ENCODE measurements at places on chromosomes 4 and X. TPM values are rescaled to one million over a fixed set of nuclear protein-coding genes. Genes with fewer than 3 reads are reported as not detected.

The PAGE2B gene
- not detected for total RNA-seq

The CLCN5 gene
- total RNA-seq: 6.3 TPM

The FREM3 gene
- not detected for total RNA-seq

The GAB3 gene
- total RNA-seq: 0.87 TPM

The NAP1L2 gene
- 2.1 TPM for total RNA-seq

The CXCL11 gene
- total RNA-seq: 1.2 TPM

The MAGIX gene
- 8.5 TPM for total RNA-seq

The GAGE12H gene
- total RNA-seq: not detected

The GALNTL6 gene
- total RNA-seq: not detected

The AVPR2 gene
- 1.0 TPM for total RNA-seq

DNA sequence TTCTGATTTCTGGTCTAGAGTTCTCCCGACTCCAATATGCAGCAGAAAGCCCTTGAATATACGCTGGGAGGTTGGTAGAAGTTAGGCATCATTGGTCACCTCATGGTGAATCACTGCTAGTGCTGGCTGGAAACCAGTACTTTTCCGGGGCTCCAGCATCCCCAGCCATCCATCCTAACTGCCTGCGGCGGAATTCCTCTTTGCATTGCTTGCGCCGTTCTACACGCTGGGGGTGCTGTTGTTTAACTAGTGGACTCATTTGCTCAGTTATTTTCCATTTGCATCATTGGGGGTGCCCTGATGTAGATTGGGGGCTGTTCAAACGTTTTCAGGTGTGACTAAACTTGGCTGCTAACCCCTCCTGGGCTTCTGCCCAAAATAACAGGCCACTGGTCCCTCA is 23.3 kb upstream of the GPR50 start:
- peak; percentile 34 for DNase-seq

DNA sequence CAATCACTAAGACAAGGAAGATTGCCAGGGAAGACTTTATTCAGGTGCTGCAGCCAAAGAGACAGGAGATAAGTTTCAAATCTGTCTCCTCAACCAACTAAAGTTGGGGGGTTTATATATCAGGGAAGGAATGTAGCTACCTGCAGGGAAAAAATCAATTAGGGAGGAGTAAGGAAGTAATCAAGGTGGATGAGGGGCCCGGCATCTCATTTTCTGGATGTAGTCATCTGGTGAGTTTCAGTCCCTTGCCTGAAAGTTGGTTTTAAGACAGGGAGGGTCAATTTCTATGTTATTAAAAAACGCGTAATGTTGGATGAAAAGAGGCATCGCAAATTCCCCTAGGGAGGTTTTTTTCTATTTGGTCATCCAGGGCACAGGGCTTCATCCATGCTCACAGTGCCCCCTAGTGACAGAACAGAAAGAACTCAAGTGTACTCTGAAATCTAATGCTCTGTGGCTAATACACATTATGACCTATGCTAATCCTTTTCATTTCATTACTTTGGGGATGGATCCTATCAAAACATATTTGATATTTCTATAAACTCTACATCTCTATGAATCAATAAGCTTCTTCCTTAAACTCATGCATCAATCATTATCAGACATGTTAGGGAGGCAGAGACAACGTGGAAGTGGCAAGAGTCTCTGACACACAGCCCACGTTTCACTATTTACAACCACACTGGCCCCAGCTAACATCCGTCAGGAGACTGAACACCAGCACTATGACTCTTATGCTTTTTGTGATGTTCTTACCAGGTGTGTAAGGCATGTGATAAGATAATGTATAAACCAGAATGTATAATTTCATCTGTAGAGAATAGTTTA is 1577.0 kb upstream of the TENM3 start:
- DNase-seq: peak; percentile 47

DNA sequence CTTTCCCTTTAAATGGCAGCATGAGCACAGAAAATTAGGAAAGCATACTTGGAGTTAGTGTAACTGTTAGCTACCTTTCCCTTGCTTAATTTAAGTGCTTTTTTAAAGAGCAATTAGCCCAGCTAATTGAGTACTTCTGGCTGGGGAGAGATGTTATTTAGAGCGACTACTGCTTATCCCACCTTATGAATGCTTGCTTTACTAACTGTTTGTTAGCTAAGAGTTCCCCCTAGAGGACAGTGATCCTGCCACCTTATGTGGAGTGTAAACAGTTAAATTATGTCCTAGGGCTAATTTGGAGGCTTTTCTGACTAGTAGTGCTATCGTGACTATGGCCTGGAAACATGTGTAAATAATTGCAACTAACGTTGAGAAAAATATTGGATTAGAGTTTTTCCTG is 909.4 kb downstream of the FSTL5 start:
- DNase-seq: no peak

- peak; percentile 74 for DNase-seq
Measured at GRCh38 chr4:147741190-147741788, 9.4 kb downstream of the ARHGAP10 start.

DNA sequence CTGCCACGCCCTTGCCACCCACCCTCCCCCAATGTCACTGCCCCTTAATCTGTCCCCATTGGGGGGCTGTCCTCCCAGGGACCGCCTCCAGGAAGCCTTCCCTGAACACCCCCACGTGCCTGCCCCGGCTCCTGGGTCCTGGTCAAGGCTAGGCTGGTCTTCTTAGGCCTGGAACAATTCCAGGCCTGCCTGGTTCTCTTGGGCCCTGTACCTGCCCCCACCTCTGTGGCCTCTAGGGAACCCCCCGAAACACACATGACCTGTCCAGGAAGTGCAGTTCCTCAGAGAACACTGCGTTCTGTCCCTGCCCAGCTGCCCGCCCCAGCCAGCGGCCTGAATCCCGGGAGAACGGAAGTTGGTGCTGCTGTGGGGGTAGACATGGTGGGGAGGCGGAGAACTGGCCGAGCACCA is 5.1 kb downstream of the MXD4 start:
- no peak for DNase-seq

GRCh38 chrX:152937236-152937635 is 39.4 kb downstream of the ZNF185 start:
- DNase-seq: no peak

DNA sequence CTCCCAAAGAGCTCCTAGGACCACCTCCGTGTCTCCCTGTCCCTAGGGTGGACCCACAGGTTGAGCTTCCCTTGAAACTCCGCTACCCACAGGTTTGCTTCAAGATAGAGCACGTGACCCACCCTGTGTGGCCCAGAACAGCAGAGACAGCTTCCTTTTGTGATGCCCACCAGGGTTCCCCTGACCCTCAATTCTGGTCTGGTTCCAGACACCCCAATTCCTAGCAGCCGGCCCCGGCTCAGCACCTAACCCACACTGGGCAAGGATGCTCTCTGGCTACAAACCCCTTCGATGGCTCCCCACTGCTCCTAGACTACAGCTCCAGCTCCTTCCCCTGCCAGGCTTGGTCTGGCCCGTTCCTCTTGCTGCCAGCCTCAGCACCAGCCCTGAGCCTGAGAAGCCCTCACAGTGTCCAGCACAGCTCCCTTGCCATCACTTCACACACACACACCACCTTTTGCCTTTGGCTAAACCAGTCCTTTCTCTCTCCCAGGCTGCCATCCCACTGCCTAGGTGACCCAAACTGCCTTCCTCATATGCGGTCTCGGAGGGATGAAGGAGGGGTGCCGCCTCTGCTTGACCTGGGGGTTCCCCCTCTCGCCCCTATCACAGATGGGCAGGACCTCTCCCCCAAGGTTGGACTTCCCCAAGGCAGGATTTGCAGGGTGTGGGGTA is 6.2 kb downstream of the PNCK start:
- DNase-seq: no peak

DNA sequence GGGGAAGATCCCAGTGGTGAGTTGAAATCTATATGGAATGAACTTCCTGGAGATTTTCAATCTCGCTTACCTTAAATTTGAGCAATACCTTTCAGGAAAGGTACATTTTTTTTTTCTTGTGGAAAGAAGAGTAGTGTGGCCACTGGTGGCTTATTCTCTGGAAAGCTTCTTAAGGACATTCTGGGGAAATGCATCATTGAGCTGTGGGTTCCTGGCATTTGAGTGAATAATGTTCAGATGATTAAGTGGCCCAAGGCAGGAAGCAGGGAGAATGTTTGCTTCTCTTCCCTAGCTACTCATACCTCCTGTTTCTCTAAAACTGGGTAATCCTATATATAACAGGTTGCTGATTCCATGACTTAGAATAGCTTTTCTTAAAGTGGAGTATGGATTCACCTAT is 31.8 kb downstream of the STAG2 start:
- peak; percentile 87 for DNase-seq

DNA sequence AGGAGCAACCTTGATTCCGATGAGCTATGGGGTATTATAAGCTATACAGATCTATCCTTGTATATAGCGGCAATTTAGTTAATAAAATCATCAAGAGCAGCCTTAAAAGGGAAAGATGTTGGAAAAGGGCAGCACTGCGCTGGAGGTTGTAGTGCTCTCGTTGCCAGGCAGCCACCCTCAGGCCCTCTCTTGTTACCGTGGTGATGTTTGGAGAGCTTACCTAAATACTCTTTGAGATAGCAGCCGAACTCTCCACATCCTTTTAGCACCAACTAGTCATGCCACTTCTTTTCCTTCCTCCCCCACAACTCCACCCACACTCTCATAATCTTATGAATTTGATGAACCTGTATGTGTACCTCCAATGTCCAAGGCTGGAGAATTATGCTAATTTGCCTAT is 3.8 kb upstream of the RADX start:
- DNase-seq: no peak

DNA sequence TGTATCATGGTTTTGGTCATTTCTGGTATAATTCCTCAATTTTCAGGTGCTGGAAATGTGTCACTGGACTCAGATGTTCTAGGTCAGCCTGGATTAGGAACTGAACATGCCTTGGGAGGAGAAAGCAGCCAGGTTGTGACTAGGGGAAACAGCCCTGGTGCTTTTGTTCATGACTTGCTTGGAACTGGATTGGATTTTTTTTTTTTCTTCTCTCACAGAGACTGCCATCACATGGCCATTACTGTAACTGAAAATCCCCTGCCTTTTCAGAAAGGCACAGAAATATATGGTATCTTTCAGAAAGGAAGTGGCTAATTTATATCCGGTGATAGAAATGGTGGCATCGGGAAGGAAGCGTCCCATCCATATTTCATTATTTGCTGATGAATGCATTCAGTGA is 34.6 kb downstream of the SEPTIN11 start:
- peak; percentile 65 for DNase-seq

- DNase-seq: no peak
Measured at GRCh38 chr4:91989914-91990313, 313.9 kb upstream of the GRID2 start.

- DNase-seq: peak; percentile 36
Measured at GRCh38 chrX:19682712-19683331, 167.5 kb upstream of the MAP3K15 start.

DNA sequence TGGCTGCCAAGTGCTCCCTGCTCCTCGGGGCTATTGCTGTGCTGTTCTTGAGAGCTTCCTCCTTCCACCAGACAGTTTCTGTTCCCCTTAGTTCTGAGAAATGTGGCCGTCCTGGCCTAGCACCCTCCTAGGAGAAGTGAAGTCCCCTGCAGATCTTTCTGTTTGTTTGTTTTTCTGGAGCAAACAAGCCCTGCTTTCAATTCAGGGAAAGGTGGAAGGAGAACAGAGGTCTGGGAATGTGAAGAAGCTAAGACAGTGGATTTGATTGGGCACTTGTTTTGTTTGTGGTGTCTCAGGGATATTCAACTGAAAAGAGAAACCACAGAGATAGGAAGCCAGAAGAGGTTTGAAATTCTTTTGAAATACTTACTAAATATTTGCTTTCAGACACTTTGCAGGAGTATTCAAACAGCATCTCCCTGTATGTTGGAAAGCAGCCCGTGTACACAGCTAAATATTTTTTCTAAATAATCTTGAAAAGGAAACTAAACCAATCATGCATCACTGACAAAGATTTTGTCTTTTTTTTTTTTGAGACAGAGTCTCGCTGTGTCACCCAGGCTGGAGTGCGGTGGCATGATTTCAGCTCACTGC is 36.5 kb upstream of the PPM1K start:
- DNase-seq: peak; percentile 78

- DNase-seq: no peak
Measured at GRCh38 chr4:143359644-143360193, 23.0 kb downstream of the GAB1 start.

DNA sequence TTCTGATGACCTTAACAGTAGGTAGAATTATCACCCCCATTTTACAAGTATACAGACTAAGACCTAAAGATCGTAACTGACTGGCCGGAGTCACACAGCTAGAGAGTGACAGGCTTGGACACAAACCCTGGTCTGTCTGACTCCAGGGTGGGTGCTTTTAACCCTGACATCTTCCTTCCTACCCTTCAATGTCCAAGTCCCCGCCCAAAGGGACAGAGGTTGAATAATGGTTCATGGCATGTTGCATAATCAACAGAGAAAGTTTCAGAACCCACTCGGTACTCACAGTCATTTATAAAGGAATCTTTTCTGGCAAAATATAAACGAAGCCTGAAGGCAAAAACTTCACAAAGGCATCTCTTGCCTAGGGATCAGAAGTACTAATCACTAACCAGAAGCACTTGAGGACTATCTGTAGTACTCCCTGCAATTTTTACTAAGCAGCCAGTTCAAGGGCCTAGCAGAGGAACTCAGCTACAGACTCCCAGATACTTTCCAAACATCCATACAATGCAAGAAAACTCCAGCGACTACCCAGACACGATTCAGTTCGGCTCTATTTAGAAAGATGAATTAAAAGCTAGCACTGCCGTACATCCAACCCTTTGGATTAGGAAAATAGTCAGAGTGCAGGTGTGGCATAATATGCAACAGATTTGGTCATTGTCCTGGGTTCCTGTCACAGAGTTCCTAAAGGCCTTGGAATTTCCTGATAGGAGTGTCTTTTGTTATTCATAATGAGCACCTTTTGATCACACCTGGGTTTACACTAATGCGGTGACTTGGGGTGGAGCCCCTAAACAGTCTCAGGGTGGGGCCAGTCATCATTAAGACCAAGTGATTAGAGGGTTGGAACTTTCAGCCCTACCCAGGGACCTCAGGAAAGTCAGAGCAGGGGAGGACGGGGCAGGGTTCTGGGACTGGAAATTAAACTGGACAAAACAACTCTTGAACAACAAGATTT is 44.0 kb downstream of the RELL1 start:
- peak; percentile 45 for DNase-seq

- no peak for DNase-seq
Measured at GRCh38 chrX:13755254-13755653, 20.7 kb downstream of the OFD1 start.

DNA sequence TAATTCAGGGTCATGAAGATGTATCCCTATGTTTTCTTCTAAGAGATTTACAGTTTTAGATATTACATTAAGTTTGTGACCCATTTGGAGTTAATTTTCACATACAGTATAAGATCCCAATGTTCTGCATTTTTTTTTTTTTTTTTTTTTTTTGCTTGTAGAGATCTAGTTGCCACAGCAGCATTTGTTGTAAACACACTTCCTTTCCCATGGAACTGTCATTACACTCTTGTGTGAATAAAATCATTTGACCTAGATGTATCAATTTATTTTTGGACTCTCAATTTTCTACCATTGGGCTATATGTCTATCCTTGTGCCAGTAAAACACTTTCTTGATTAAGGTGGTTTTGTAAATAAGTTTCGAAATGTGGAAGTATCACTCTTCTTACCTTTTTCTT is 1107.2 kb downstream of the TECRL start:
- DNase-seq: no peak

- DNase-seq: no peak
Measured at GRCh38 chr4:28149762-28150161, 1289.1 kb downstream of the STIM2 start.

GRCh38 chrX:76029385-76029784 is 143.5 kb upstream of the PBDC1 start:
- DNase-seq: no peak

Data from renal cortical epithelial cell (primary cell).